NAMALWA (cell line): ENCODE measurements at places on chromosomes 6 and 20.
A peak's percentile ranks its signal among the peaks of the same experiment; 100 is the strongest.

- no peak for DNase-seq
These were observed 19.0 kb downstream of the ZBP1 start for GRCh38 chr20:57601211-57601570.

GRCh38 chr6:19895866-19896692, 58.9 kb downstream of the ID4 start:
- no peak for DNase-seq

DNA sequence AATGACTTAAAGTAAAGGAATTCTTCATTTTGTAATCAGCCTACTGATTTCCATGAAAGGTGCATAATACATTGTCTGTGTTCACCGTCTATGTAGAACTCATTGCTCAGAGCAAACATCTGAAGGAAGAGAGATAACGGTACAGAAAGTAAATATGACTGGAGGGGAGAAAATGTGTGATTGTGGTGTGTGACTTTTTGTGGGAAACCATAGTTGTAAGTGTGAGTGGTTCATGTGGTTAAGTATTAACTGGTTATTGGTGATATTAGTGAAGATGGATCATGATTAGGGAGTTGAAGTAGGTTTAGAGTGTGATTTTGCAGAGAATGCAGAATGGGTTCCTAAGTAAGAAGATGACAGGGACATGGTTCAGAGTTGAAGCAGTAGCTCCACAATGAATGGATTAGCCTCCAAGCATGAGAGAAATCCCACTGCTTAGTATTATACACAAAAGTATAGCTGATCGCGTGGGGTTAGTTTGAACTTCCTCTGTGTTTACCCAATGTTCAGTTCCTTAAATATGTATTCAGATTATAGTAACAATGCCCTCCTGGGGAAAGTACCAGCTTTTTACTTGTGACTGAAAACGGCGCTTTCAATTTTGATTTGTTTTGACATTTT, 368.9 kb downstream of the UTRN start:
- peak; percentile 9 for DNase-seq

- no peak for DNase-seq
These were observed 15.9 kb downstream of the TMEM200A start for GRCh38 chr6:130381459-130382380.

- no peak for DNase-seq
These were observed 120.5 kb downstream of the MAP3K7 start for GRCh38 chr6:90466154-90466940.

DNA sequence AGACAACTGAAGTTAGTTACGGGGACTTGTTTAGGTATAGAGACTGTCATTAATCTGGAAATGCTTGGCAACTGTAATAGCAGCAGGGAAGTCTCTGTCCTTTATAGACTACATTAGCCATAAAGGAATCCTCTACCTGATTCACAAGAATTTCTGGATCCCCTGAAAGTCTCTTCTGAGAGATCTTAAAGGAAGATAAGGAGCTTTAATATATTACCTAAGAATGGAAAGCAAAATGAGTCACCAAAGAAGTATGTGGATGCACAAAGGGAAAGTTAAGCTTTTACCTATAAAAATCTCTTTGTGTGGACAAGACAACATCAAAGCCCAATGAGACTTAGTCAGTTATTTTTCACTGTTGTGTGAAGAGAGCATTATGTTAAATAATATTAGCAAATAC, 92.2 kb upstream of the RSPO3 start:
- no peak for DNase-seq

DNA sequence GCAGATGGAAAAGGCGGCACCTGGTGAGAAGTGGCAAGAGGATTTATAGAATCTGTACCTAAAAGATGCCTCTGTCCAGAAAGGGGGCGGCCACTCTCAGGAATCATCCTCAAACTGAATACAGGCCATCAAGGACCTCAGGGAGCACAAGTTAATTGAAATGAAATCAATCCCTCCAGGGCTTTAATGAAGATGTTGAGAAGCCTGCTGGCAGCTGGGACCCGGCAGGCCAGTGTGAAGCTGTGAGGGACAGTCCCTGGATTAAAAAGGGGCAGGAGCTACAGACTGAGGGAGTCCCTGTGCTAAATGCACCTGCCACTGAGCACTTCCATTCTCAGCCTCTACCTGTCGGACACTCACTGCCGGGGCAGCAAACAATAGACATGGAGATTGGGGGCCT, 107.7 kb upstream of the GGTLC1 start:
- no peak for DNase-seq

DNA sequence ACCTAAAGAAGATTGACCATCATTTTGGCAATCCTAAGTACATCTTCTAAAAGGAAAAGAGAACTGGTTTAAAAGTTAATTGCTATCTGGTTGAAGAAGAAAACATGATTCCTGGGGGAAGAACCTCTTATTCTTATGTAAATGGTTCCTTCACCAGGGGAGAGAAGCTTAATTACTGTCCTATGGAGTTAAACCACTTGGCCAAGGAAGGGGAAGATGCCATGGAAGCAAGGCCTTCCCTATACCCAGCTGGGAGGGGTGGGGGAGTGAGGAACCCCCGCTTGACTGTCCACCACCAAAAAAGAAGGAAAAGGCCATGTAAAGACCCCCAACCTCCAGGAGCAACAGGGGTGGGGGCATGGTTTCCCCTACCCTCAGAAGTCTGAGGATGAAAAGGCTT, 962.1 kb downstream of the GRIK2 start:
- no peak for DNase-seq

DNA sequence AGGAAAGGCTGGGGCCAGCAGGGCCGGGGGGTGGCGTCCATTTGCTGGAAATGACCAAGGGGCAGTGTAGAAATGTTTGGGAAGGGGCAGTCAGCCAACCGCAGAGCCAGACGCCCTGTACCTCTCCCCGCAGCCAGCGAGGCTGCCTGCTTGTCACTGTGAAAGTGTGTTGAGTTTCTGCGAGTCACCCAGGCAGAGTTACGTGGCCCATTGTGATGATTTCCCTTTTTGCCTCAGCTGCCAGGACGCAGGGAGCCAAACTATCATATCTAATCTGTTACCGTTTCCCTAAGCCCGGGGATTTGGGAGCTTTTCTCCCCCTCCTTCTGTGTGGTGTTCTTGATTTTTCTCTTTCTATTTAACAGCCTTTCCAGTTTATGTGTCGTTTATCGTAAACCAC, 67.9 kb upstream of the STX16 start:
- DNase-seq = no peak

- DNase-seq = no peak
These were observed 394.0 kb upstream of the SPTLC3 start for GRCh38 chr20:12614764-12615163.

DNA sequence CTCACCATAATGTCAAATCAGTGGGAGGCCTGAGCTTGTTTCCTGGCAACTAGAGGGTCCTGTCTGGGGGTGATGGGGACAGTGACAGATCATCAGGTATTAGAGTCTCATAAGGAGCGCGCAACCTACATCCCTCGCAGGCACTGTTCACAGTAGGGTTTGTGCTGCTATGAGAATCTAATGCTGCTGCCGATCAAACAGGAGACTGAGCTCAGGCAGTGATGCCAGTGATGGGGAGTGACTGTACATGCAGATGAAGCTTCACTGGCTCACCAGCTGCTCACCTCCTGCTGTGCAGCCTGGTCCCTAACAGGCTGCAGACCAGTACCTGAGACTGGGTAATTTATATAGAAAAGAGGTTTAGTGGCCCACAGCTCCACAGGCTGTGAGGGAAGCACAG, 147.3 kb downstream of the TTLL2 start:
- DNase-seq = no peak

DNA sequence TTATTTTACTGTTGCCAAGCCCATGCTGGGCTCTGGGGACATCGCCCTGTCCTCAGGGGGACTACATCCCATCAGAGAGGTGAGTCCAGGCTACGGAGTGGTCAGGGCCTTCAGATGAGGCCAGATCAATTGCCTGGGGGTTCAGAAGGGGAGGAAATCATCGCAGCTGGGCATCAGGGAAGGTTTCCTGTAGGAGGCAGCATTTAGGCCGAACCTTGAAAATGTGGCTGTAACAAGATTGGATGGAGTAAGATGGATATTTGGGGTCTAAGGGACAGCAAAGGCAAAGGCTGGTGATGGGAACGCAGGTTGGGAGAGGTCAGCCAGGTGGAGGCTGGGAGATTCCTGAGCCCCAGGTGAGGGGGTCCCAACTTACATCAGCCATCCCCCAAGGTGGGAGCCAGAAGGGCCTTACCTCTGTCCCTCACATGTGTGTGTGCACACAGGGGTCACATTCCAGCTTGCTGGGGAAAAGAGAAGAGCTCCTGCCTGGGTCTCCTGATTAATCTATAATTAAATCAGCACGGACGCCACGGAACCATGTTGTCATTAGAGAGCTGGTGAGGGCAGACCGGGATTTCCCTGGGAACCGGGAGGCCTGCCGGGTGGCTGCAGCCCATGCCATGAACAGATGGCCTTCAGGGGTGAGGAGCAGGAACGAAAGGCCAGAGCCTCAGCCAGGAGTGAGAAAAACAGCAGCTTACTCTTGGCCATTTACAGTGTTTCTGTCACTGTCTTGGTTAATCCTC, 30.5 kb upstream of the DLGAP4 start:
- no peak for DNase-seq

- no peak for DNase-seq
These were observed 59.1 kb upstream of the PRDM1 start for GRCh38 chr6:106026748-106027715.

DNA sequence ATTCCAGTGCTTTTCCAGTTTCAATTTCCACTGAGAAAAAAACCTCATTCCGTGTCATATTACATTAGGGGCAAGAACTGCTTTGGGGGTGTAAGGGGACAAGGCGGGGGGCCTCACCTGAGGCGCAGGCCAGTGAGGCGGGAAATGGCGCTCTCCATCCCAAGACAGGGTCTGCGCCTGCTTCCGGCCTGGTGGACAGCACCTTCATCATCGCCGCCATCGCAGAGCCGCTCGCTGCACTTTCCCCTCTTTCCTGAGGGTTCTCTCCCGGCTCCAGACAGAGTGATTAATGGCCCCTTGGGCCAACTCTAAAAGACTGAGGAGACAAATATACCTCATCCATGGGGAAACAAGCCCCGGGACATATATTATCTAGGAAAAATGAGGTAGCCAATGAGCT, 270.0 kb upstream of the SOX4 start:
- no peak for DNase-seq

DNA sequence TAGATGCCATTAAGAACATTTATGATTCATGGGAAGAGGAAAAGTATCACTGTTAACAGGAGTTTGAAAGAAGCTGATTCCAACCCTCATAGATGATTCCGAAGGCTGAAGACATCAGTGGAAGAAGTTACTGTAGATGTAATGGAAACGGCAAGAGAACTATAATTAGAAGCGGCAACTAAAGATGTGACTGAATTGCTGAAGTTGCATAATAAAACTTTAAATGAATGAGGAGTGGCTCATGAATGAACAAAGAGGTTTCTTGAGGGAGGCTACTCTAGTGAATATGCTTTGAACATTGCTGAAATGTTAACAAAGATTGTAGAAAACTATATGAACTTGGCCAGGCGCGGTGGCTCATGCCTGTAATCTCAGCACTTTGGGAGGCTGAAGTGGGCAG, 84.1 kb downstream of the PHIP start:
- no peak for DNase-seq

- no peak for DNase-seq
These were observed 13.6 kb downstream of the BAK1 start for GRCh38 chr6:33566182-33567084.

GRCh38 chr20:31923388-31924331, 28.2 kb downstream of the PDRG1 start:
- peak; percentile 22 for DNase-seq

- no peak for DNase-seq
These were observed 7.9 kb downstream of the TAAR1 start for GRCh38 chr6:132651062-132651461.

DNA sequence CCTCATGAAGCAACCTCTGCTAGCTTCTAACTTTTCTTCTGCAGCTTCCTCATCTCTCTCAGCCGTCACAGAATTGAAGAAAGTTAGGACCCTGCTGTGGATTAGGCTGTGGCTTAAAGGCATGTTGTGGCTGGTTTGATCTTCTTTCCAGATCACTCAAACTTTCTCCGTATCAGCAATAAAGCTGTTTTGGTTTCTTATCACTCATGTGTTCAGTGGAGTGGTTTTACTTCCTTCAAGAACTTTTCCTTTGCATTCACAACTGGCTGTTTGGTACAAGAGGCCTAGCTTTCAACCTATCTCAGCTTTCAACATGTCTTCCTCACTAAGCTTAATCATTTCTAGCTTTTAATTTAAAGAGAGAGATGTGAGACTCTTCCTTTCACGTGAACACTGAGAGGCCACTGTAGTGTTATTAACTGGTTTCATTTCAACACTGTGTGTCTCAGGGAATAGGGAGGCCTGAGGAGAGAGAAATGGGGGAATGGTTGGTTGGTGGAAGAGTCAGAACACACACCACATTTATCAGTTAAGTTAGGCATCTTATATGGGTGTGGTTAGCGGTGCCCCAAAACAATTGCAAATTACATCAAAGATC, 17.2 kb downstream of the ZSCAN23 start:
- DNase-seq = no peak

- no peak for DNase-seq
These were observed 25.2 kb downstream of the TRAM2 start for GRCh38 chr6:52551483-52552277.

DNA sequence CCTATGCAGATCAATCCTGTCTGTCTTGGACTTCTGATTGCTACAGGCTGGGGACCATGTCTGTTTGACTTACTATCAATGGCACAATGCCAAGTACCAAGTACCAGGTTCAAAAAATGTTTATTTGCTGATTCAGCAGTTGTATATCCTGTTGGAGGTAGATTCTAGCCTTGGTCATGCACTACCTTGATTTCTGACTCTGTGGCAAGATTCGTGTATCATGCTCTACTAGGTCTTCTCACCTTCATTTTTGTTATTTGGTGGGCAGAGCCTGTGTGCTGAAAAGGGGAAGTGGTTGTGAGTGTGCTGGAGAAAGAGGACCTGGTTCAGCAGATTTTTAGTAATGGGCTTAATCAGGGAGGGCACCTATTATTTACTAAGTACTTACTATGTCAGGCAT, 192.4 kb upstream of the MYLIP start:
- DNase-seq = peak; percentile 49

DNA sequence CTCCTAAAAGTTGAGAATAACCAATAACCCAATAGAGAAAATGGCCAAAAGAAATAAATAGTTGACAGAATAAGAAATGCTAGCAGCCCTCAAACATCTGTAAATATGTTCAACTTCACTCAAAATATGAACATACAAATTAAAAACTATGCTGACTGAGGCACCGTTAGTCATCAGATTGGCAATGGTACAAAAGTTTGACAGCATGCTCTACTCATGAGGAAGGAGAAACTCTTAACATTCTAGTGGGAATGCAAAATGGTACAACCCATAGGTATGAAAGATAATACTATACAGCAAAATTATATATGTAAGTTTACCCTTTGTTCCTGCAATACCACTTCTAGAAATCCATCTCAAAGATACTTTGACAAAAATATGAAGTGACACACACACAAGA, 1.6 kb upstream of the ZSCAN12 start:
- no peak for DNase-seq

- no peak for DNase-seq
These were observed 1.9 kb upstream of the PDYN start for GRCh38 chr20:1995531-1996310.

DNA sequence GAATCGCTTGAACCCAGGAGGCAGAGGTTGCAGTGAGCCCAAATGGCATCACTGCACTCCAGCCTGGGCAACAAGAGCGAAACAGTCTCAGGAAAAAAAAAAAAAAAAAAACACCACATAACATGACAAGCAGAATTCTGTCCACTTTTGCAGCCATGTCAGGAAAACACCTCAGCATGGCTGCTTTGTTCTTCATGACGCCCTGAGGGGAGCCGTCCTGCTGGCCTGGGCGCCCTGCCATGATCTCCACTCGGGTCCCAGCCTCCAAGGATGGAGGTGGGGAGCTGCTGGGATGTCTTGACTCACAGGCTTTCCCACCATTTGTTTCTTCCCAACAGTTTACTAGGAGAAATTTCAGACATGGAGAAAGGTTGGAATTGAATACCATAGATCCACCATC, 42.2 kb downstream of the SNX9 start:
- DNase-seq = no peak
